Activated CD4-positive, alpha-beta T cell treated with anti-CD3 and anti-CD28 coated beads for 24 hours (primary cell): ENCODE measurements at places on chromosomes 13 and 19.

DNA sequence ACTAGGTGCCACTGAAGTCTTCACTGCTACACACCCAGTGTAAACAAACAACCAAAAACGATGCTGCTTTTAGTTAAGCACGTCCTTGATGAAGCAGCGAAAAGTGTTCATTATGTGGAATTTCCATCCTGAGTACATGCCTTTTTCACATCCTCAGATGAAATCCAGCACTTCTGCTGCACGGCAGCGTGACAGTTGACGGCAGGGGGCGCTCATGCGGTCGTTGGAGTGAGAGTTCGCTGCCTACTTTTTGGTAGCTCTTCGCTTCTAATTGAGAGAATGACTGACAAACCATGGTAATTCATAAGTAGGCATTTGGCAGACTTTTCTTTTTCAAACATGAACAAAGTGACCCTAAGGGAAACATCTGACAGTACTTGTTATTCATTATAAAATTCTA lies 1124.9 kb downstream of the EFNB2 start:
- DNase-seq = peak; percentile 16

GRCh38 chr13:30021611-30022010 lies 171.2 kb upstream of the UBL3 start:
- no peak for DNase-seq

GRCh38 chr13:32383836-32384618 lies 43.9 kb downstream of the N4BP2L1 start:
- DNase-seq = no peak

GRCh38 chr19:48466561-48467325 lies 2.4 kb upstream of the CYTH2 start:
- no peak for DNase-seq

- no peak for DNase-seq
Observed at GRCh38 chr13:84672616-84673015, 790.3 kb upstream of the SLITRK1 start.

- no peak for DNase-seq
Observed at GRCh38 chr13:94315188-94315587, 164.3 kb downstream of the DCT start.

DNA sequence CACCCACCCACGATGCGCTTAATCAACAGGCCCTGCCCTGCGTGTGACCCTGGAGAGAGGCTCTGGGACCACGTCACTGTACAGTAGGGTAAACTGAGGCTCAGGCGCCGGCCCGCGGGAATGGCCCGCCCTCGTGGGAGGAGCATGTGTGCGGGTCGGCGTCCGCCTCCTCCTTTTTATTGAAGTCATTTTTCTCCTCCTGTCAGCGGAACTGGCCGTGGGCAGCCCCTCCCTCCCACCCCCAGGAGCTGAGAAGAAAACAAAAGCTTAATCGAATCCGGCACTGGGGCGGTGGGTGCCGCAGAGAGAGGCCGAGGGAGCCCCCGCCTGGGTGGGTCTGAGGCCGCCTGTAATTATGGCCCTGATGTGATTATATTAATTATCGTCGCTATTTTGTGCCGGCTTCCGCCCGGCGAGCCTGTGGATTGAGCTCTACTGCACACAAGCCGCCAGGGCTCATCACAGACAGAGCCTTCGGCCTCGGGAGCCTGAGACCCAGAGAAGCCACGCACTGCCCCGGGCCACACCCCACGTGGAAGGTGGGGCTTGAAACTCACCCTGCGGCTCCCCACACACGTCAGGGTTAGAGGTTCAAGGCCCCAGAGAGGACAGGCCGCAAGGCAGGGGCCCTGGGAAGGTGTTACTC lies 7.0 kb downstream of the C2CD4C start:
- no peak for DNase-seq

DNA sequence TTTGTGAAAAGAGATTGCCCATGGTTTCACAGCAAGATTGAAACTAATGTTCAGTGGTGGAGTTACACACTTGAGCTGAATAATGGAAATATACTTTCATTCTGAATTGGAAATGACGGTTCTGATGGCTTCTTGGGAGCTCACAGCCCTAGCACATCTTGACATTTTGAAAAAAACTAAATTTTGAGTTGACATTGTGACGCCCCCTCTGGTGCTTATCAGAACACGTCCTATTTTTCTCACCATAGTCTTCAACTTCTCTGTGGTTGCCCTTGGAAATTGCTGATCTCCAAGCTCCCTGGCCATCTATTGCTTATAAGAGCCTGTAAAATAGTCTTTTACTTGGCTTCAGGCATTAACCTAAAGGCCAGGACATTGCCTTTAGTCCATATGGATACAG lies 202.1 kb downstream of the OXGR1 start:
- DNase-seq = no peak

DNA sequence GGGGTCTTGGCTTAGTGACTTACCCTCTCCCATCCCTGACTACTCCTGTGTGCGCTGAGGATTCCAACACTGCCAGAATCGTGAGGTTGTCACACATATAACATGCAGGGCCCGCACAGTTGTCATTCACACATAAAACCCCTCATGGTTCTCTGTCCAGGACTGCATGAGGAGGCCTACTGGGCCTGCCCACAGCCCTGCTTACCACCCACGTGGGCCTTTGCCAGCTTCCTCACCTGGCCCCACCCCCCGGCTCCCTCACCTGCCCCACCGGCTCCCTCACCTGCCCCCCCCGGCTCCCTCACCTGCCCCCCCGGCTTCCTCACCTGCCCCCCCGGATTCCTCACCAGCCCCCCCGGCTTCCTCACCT lies 197.2 kb downstream of the TEX29 start:
- DNase-seq = no peak

DNA sequence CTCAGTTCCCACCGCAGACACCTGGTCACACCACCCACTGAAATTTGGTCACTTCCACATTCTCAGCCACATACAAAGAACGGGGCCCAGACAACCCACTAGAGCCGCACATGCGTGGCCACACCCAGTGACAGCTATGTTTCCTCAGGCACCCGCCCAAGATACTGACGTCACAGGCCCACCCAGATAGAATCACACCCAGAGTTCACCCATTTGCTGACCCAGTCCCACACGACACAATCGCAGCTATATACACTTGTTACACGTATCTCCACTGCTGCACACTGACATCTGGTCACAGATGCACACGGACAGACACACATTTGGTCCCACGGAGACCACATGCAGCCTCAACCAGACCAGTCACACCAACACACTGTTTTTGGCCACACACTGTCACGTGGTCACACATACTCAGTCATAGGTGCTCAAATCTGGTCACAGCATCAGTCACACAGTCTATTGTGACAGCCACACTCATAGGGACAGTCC lies 2.9 kb downstream of the NUMBL start:
- DNase-seq = no peak

GRCh38 chr19:27764186-27764804 lies 1448.7 kb downstream of the UQCRFS1 start:
- DNase-seq = no peak

GRCh38 chr13:78215458-78216108 lies 297.0 kb upstream of the EDNRB start:
- no peak for DNase-seq

DNA sequence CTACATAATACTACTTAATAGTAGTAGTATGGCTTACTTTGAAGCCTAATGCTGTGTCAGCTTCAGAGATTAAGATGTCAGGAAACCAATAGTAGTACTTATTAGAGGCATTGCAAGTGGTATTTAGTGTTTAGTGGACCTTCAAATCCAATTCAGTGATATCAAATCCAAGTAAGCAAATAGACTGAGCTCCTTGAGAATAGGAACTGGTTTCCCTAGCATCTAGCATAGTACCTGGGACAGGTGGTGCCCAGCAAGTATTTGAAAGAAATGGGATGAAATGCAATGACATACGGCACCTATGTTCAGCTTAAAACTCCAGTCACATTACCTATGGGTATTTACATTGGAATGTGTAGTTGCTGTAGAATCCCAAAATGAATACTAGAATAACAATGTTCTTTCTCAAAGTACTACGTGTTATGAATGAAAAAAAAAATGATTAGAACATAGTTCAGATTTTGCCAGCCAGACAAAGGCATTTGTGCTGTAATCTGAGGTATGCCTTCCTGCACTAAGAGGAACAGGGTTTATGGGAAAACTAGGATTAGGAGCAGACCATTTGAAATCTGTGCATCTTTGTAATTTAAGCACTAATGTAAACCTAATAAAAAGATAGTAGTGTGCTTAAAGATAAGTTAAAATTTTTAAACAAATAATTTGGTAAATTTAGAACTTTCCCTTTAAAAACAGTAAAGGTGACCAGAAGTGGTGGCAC lies 17.1 kb downstream of the LSM14A start:
- DNase-seq = no peak

GRCh38 chr13:110557610-110558305 lies 3.8 kb downstream of the RAB20 start:
- DNase-seq = no peak

- no peak for DNase-seq
Observed at GRCh38 chr13:50892210-50892944, 17.2 kb upstream of the RNASEH2B start.

GRCh38 chr13:44884076-44884729 lies 105.1 kb downstream of the NUFIP1 start:
- no peak for DNase-seq

- no peak for DNase-seq
Observed at GRCh38 chr13:38685974-38686576, 802 bp upstream of the FREM2 start.

DNA sequence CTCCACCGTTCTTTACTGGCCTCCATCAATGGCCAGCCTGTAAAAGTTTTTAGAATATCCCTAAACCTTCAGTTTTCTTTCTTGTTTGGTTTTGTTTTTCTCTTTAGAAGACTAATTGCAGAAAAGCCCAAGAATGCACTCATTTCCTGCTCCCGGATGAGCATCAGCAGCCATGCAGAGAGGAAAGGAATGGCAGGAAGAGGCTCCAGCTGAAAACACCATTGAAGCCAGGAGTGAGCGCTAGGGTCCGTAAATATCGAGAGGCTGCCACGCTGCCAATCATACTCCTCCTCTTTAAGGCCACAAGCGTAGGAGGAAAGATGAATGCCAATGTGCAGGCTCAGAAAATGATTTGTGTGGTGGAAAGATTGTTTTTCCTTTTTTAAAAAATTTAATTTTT lies 57.4 kb upstream of the UBE2L5 start:
- no peak for DNase-seq

- DNase-seq = no peak
Observed at GRCh38 chr13:27296496-27296895, 25.9 kb downstream of the RASL11A start.

DNA sequence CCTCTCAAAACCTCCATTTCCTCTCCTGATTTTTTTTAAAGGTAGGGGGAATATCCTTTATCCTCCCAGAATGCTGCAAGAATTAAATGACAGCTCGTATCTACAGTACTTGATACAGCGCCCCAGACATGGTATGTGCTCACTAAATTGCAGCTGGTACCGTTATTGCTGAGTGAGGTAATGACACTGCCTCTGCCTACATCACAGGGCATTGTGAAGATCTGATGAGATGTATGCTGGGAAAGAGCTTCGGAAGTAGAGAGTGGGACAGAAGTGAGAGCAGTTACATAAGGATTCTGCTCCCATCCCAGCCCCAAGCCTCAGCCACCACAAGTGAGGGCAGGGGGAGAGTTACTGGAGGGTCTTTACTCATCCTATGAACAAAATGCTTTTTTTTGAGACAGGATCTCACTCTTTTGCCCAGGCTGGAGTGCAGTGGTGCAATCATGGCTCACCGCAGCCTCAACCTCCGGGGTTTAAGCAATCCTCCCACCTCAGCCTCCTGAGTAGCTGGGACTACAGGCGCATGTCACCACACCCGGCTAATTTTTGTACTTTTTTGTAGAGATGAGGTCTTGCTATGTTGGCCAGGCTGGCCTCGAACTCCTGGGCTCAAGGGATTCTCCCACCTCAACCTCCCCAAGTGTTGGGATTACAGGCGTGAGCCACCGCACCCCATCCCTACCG lies 1.7 kb upstream of the FKRP start:
- DNase-seq = no peak

GRCh38 chr19:57830071-57830602 lies at the start of gene ZNF587B:
Gene ZNF587B (plus strand): TSS chr19:57830299. CDS start chr19:57830529, 230 bp downstream.
- no peak for DNase-seq

DNA sequence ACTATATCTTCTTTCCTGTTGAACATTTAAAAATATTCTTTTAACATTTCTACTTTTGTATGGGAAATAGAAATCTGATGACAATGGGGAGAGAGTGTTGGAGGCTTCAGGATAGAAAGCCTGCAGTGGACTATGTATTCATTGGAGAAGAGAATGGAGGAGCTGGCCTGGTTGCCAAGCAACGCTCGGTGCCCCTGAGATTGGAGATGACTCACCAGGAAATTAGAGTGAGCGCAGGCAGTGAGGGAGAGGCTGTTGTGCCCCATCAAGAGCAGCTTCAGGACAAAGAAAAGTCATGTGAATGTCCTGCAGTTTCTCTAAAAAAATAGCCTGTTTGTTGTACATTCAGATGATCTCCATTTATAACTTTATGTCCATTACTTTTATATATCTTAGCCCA lies 48.7 kb upstream of the ZNF835 start:
- no peak for DNase-seq

DNA sequence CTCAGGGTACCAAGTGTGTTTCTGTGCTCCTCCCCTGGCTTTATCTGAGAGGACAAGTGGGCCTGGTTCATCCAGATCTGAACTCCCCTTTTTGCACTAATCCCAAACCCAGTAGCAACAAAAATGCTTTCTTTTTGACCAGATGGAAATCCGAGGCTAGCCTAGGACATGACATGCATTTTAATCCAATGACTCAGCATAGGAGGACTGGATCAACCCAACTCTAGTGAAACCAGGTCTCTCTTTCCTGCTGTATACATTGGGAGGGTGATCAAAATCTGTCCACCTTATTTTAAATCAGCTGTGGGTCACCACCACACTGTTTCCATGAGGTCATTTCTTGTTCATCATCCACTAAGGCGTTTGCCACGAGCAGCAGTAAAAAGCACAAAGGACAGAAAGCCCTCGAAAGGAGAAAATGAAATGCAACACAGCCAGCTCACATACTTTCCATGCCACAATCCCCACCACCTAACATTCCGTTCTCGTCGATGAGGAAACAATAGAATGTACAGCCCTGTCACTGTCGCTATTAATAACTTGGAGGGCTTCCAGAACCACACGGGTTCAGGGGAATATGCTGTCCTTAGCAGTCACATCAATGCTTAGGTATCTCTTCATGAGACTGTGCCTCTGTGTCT lies 543.0 kb downstream of the IRS2 start:
- DNase-seq = no peak

DNA sequence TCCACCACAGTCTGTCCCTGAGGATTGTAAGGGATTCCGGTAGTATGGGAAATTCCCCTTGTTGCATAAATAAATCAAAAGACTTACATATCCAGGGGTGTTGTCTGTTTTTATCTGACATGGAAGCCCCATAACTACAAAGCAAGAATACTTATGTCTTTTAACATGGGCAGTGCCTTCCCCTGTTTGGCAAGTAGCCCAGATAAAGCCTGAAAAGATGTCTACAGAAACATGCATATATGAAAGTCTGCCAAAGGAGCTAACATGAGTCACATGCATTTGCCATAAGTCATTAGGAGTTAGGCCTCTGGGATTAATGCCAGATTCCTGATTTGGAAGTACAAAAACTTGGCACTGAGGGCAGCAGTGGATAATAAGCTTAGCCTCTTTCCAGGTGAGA lies 62.1 kb downstream of the ZNF737 start:
- DNase-seq = no peak
